ENCODE measurements at places on chromosomes 4 and X. TPM values are rescaled to one million over a fixed set of nuclear protein-coding genes. Genes with fewer than 3 reads are reported as not detected.

RPGR gene
- total RNA-seq = 46.6 TPM

HSPA4L gene
- 1.1 TPM for total RNA-seq

GIMD1 gene
- total RNA-seq = not detected

CCKAR gene
- total RNA-seq = not detected

PDLIM5 gene
- 75.5 TPM for total RNA-seq

PRDM5 gene
- total RNA-seq = 6.2 TPM

TRPC5OS gene
- total RNA-seq = not detected

IQSEC2 gene
- total RNA-seq = 0.22 TPM

BEX1 gene
- total RNA-seq = 0.33 TPM

CYTL1 gene
- total RNA-seq = 13.9 TPM

FGD1 gene
- total RNA-seq = 0.65 TPM

HSFX3 gene
- total RNA-seq = not detected

CFI gene
- total RNA-seq = 45.5 TPM

STX18 gene
- total RNA-seq = 14.1 TPM

FOXR2 gene
- not detected for total RNA-seq

RBM46 gene
- not detected for total RNA-seq

SLIT2 gene
- total RNA-seq = 0.65 TPM

C4orf50 gene
- total RNA-seq = under 0.01 TPM

SLC2A9 gene
- 1.2 TPM for total RNA-seq

DUSP9 gene
- 0.09 TPM for total RNA-seq

STPG2 gene
- total RNA-seq = 0.17 TPM

NAAA gene
- 33.1 TPM for total RNA-seq

FAM236A gene
- total RNA-seq = not detected

CPLX1 gene
- 0.09 TPM for total RNA-seq

GUCY1B1 gene
- total RNA-seq = 15.5 TPM

VSIG4 gene
- not detected for total RNA-seq

TLR1 gene
- 5.5 TPM for total RNA-seq

HSD17B13 gene
- 0.09 TPM for total RNA-seq

SPATA4 gene
- total RNA-seq = not detected

SOWAHD gene
- total RNA-seq = not detected

HDX gene
- total RNA-seq = 5.5 TPM

RAB41 gene
- total RNA-seq = not detected

SSX4 gene
- total RNA-seq = not detected

TMEM35A gene
- 0.65 TPM for total RNA-seq

YY2 gene
- total RNA-seq = 1.1 TPM

CDKL2 gene
- total RNA-seq = 0.11 TPM

STK26 gene
- total RNA-seq = 0.09 TPM

THAP6 gene
- 6.2 TPM for total RNA-seq

GAGE1 gene
- total RNA-seq = not detected

TMSB15A gene
- 0.33 TPM for total RNA-seq

TRPC3 gene
- not detected for total RNA-seq

MAOB gene
- total RNA-seq = 0.09 TPM

RAB39B gene
- 0.52 TPM for total RNA-seq

RIPPLY1 gene
- total RNA-seq = not detected

SPIN4 gene
- total RNA-seq = 13.8 TPM

VSIG1 gene
- total RNA-seq = 0.09 TPM

TRIML2 gene
- total RNA-seq = 0.43 TPM

GAGE12F gene
- total RNA-seq = not detected

F8 gene
- 15.1 TPM for total RNA-seq
